ENCODE measurements at places on chromosomes 7 and 10.
A peak's percentile ranks its signal among the peaks of the same experiment; 100 is the strongest.

DNA sequence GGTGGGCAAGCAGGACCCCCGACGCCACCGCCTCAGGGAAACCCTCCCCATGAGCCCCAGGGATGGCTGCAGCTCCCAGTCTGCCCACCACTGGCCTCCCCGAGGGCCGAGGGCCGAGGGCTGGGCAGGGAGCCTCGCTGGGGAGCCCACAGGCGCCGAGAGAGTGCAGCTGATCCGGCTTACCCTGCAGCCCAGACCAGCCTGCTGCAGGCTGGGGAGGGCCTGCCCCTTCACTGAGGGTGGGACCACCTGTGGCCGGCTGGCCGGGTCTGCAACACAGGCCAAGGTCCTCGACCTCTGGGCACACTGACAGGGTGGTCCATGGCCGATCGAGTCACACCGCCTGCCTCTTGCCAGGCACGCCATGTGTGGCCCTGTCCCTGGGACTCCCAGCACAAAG, 27.3 kb upstream of the ADGRA1 start:
- DNase-seq: no peak

GRCh38 chr10:10365676-10366075, 652.0 kb upstream of the CELF2 start:
- DNase-seq: no peak

GRCh38 chr7:92674379-92674778, 84.2 kb upstream of the FAM133B start:
- DNase-seq: no peak

- peak; percentile 84 for DNase-seq
Measured at GRCh38 chr7:151700586-151701165, 176.2 kb downstream of the PRKAG2 start.

GRCh38 chr7:124276005-124276622, 243.2 kb upstream of the TMEM229A start:
- DNase-seq: no peak

DNA sequence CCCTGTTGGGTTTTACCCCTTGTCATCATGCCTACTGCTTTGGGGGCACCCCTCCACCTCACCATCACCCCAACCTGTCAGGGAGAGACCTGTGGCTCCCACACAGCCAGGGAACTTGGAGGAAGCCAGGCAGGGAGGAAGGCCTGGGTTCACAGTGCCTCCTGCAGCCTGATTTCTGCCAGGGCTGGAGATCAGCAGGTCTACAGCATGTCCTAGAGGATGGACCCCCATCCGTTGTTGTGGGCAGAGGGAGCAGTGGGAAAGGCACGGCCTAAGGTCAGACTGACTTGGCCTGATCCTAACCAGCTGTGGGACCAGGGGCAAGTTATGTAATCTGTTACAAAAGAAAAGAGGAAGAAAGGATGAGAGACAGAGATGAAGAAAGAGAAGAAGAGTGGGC, 28.2 kb downstream of the ZCCHC24 start:
- DNase-seq: no peak

GRCh38 chr7:71096351-71096750, 35.6 kb upstream of the GALNT17 start:
- DNase-seq: no peak

DNA sequence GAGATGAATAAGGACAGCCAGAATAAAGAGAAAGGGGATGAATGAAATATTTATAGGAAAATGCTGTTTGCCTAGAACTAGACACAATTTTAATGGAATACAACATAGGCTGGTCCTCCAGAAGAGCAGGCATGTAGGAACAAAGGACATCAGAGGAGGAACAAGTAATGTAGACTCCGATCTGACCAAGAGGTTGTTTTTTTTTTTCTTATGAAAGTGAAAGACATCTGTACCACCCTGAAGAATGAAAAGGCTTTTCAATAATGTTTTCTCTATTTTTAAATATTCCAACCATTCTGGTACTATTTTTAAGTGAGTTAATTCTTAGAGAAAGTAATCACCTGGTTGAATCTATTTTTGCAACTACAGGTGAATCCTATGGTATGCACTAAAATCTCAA, 136.9 kb upstream of the PTN start:
- no peak for DNase-seq

DNA sequence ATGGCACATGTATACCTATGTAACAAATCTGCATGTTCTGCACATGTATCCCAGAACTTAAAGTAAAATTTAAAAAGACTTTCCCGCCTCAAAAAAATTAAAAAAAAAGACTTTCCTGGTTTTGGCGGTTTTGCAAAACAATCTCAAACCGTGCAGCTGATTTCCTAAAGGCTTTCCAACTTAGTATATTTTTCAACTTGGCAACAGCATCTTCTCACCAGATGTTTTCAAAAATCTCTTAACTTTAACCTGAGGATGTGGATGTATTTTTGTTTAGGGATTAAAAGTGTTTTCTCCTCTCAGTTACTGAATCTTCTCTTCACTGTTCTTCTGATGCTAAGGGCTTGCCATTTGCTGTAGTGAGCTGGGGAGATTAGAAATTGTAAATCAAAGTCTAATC, 96.5 kb upstream of the PLPP4 start:
- no peak for DNase-seq

DNA sequence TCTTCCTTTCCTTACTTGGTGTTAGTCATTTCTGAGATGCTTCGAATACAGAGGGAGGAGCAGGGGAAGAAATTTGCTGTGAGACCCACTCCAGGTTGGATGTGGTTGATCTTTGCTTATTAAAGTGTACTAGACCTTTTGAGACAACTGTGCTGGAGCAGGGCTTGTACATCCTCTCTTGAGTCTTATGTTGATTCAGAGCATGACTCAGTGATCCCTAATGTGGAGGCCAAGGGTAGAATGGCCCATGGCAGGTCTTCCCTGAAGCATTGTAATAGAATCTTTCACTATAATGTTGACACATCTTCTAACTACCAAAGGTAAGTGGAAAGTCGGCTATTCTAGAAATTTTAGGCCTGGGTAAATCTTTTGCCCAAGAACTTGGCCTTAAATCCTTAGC, 17.0 kb upstream of the SFR1 start:
- peak; percentile 30 for DNase-seq

GRCh38 chr7:20700453-20701227, 85.2 kb downstream of the ABCB5 start:
- DNase-seq: no peak

DNA sequence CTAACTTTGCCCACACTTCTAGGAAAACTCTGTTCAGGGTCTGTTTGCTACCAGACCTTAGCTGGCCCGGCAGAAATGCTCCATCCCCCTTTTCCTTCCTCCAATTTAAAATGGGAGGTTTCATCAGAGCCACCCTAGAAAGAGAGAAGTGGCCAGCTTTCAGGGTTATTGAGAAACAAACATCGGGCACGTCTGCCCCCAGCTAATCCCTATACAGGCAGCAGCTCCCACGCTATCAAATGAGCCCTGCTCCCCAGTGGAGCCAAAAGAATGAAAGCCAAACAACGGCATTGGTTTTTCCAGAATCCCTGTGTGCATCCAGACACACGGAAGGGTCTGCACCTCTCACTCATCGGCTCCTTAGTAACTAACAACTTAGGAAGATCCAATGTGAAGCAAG, 132.5 kb downstream of the GRID1 start:
- no peak for DNase-seq

GRCh38 chr7:147803606-147804005, 787.0 kb upstream of the C7orf33 start:
- DNase-seq: no peak

DNA sequence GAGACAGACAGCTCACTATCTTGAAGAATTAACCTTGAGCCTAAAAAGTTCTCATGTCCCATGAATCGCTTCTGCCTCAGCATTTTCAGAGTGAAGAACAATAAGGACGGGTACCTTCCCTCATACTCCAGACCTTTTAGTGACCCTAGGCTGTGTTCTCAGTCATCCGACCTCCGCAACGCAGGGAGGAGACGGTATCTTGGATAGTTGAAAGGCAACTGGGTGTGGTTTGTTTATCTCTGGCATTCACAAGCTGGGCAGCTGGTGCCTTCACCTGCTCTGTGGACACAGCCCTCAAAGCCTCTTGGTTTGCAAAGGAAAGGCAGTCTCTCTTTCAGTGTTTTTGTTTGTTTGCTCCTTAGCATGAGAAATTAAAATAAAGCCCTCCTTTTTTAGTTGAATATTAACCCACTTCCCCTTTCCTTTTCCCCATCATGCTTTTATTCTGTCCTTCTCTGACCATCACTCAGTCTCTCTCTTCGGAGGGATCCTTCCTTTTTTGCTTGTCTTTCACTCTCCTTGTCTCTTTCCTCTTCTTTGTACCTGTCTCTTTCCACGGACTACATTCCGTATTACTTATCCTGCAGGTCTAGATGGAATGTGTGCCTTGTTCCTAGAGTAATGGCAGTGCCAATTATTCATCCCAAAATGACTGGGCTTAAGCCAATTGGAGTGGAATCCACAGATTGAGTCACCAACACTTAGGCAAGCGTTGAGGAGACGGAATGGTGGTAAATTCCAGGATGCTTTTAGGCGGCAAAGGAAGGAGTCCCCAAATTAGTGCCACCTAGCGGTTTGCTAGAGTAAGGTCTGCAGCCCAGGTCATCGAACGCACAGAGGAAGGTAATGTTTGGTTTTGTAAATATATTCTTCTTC, 45.8 kb downstream of the PRR15 start:
- peak; percentile 83 for DNase-seq

- no peak for DNase-seq
Measured at GRCh38 chr10:2878818-2879217, 188.5 kb upstream of the PFKP start.

GRCh38 chr10:83991986-83992753, 147.1 kb upstream of the GHITM start:
- DNase-seq: peak; percentile 23

GRCh38 chr7:126411821-126412383, 840.8 kb downstream of the GRM8 start:
- DNase-seq: no peak

- DNase-seq: peak; percentile 20
Measured at GRCh38 chr7:94052398-94053180, 48.4 kb upstream of the BET1 start.

DNA sequence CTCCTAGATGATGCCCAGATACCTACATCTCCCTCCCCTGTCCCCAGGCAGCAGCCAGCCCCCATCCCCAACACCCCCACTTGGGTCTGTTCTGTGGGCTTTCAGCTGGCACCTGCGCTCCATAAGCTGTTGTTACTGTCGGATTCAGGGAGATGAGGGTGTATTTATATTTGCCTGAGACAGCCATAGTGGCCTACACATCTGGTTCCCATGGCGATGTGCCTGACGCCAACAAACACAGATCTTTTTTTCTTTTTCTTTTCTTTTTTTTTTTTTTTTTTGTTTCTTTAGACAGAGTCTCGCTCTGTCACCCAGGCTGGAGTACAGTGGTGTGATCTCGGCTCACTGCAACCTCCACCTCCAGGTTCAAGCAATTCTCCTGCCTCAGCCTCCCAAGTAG, 73.1 kb downstream of the CLIP2 start:
- DNase-seq: peak; percentile 41

GRCh38 chr10:69860271-69860670, 58.6 kb downstream of the COL13A1 start:
- no peak for DNase-seq

GRCh38 chr7:36054637-36055036, 98.4 kb upstream of the EEPD1 start:
- DNase-seq: no peak

- no peak for DNase-seq
Measured at GRCh38 chr10:71083716-71083975, 128.7 kb upstream of the UNC5B start.

- DNase-seq: peak; percentile 22
Measured at GRCh38 chr10:114956466-114956865, 18.5 kb downstream of the TRUB1 start.

- no peak for DNase-seq
Measured at GRCh38 chr10:24661376-24661775, 62.3 kb downstream of the ARHGAP21 start.

DNA sequence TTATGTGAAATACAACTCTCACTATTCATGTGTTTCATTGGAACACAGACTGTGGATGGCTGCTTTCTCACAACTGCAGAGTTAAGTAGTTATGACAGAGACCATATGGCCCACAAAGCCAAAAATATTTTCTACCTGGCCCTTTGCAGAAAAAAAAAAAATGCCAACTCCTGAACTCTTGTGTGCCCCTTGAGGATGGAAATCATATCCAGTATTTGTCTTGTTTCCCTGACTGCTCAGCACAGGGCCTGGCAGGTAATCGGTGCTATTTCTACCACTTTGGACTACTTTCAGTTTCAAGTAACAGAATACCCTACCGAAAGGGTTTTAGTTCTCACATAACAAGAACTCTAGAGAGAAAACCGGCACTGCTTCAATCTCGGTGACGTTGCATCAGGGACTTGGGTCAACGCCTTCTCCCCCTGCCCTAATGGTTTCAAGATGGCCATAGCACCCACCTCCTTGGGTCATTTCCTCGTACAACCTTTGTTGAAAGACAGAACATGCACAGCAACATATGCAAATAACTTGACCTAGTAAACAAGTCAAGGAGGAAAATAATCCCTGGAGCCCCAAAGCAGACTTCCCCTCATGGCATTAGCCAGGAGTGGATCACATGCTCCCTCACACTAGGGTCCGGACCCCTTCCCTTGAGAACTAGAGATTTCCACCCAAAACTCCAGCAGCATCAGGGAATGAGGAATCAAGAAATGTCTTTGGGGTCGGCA, 11.8 kb upstream of the GPNMB start:
- DNase-seq: no peak

DNA sequence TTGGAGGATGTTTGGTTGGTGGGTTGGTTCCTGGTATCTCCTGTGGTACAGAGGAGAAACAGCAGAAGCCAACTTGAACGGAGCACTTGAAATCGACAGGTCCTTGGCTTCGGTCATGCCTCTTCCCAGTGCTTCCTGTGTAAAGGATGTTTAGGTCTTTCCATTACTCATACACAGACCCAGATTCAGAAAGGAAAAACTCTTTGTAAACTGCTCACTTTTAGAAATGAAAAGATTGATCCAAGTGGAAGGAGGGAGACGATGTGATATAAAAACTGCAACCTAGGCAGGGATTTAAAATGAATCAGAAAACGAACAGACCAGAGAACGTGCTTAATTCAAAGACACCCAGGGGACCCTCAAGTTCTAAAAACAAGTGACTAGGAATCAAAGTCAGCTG, 338.4 kb downstream of the GALNT17 start:
- no peak for DNase-seq

- no peak for DNase-seq
Measured at GRCh38 chr7:15554744-15555143, 7.1 kb downstream of the AGMO start.

GRCh38 chr7:45598886-45599520, 24.8 kb downstream of the ADCY1 start:
- no peak for DNase-seq

DNA sequence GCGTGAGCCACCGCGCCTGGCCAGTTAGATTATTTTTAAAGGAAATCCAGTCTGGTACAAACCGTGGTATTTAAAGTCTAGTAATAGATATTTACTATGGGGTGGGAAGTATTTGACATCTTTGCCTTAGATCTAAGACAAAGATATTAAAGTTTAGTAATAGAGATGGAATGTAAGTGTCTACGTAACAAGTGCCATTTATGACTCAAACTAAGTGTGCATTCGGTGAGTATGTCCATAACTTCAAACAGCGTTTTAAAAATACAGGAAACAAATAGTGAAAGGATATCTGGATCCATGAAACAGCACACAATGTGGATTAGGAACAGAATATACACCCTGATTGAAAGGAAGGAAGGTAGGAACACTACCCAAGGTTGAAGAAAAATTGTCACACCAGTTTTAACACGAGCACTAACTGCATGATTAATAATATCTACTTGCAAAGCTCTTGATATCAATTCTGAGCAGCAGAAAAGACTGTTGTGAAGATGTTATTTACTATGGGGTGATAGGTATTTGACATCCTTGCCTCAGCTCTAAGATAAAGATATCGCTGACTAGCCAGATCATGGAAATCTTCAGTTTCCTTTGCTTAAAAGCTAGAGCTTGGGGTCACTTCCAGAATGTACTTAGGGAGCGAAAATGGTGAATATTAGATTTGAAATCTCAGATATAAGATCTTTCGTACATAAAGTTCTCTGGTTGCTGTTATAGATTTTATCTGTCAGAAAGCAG, 48.7 kb downstream of the EPC1 start:
- DNase-seq: peak; percentile 84

Measured in GM23248 (cell line).